NCI-H2081 treated with DMSO at 0.1 percent for 48 hours (cell line): ENCODE measurements at places on chromosomes 12 and 14.

GRCh38 chr12:131239384-131240094 is 285.8 kb downstream of the ADGRD1 start:
- DNase-seq = no peak

DNA sequence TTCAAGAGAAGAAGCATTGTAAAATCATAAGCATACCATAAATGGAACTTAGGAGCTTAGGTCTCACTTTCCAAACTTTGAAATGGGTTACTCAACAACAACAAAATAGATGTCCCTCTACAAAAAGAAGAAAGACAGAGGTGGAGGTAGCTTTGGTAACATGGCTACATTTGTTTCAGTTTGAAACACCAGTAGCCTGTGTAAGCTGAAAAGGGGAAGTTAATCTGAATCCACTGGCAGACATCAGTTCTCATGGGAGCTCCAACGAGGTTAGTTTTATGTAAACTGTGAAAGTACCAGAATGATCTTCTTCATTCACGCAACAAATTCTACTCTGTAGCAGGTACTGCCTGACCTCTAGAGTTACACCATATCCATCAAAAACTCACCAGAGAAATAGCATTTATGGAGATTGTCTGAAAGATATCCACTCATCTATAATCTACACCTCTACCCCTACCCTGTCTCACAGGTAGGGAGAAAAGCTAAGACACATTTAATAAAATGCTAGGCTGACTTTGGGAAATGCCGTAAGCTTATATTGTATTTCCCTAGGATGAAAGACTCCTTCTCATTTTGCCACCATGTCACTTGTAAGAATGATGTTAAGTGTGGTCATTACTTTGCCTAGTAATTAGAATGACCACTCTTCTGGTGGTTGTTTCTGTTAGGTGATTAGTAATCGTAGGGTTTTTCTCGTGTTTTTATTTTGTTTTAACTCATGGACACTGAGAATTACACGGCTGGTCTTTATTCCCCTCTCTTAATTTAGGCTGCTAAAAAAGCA is 224.1 kb downstream of the ASCL1 start:
- DNase-seq = no peak

DNA sequence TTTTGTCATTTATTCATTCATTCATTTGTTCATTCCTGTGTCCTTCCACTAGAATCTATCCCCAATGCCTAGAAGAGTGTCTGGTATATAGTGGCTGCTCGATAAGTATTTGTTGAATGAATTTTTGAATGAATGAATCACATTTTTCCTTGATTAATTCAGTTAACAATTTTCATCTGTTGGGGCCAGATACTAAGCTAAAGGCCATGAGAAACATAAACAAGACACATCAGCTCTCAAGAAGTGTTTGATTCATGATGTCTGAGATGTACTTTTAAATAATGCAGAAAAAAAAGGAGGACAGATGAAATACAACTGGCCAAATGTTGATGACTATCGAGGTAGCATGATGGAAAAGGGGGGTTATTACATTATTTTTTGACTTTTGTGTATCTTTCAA is 48.1 kb upstream of the TMED10 start:
- no peak for DNase-seq

GRCh38 chr14:95392841-95393240 is 73.1 kb upstream of the CLMN start:
- DNase-seq = no peak

DNA sequence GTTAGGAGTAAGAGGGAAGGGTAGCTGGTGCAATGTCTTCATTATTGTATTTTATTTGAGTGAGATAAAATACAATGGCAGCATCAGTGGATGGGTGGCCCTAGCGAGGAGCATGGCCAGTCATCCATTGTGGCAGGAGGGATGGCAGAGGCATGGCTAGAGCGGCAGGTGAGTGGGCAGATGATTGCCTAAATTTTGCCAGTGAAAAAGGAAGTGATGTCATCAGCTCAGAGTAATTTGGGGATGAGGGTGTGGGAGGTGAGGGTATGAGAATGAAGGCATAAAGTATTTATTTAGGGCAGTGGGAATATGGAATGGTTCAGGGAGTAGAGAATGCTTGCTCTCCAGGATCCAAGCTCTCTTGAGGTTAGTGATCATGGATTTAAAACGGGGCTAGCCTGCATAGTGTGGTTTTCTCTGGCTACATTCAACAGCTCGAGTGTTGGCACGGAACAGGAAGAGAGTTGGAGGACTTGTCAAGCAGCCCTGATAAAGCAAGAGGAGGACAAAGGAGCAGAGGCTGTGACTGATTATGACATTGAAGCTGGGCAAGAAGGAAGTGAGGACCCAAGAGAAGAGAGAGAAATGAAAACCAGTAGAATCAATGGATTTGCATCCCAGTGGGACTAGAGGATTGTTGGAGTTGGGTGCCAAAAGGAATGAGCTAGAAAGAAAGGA is 18.7 kb upstream of the SERPINA6 start:
- no peak for DNase-seq

DNA sequence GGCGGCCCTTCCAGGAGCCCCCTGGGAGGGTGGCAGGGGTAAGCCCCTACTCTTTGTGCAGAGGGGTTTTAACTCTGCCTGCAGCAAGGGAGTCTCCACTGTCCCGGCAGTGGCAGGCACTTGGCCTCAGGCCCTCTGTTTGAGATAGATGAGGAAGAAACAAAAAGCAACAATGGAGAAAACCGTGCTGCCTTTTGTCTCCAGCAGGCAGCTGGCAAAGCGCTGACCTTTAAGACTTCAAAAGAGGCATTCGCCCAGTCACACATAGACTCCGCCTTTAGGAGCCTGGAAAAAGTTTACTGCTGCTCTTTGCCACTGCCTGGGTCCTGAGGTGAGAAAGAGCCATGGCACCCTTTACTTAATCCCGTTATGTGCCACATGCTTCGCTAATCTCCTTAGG is 158.2 kb upstream of the NTF3 start:
- no peak for DNase-seq

DNA sequence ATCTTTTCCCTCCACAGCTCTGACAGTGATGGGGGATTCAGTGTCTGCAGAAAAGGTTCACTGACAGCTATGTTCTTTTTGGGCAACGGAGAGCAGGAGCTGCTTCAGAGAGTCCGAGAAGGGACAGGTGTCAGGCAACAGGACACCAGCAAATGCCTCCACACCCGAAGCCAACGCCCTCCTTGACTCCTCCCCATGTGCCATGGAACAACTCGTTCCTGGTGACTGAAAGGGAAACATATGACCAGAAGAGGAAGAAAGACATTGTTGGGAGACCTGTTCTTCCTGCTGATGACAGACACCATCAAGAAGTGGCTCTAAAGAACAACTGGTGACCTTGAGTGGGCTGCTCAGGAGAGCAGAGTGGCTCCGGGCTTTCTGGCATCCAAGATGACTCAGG is 172.3 kb upstream of the NOS1 start:
- DNase-seq = no peak

- DNase-seq = no peak
These were observed 19.7 kb upstream of the SLC2A14 start for GRCh38 chr12:7892186-7892980.

DNA sequence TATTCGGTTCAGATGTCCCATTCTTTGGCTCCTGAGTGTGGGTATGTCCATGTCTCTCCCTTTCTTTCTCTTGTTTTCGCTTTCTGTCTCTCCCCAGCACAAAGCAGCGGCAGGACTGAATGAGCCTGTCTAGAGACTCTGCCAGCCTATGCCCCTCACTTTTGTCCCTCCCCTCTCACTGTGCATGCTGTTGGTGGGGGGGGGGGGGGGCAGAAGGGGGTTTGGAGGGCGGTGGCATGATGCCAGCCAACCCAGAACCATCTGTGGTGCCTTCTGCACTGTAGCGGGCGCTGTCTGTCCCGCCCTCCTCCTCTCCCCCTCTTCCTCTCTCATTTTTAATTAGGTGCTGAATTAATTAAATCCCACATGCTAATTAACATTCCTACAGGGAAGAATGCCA is 17.7 kb downstream of the NGDN start:
- no peak for DNase-seq

DNA sequence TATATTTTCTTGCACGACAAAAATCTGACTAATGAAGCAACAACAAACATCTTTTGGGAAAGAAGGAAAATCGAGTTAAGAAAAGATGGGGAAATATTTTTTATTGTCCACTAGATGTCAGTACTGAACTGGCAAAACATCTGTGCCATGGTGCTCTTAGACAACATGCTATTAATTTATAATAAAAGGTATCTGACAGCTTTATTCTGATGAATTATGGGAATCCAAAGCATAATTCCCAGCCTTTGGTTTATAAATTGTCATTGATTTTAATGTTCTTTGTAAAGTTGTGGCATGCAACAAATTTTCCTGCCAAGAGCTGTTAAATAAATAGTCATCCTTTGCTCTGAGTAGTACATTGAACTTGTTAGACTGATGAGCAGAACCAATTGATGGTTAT is 231.2 kb downstream of the ETNK1 start:
- peak; percentile 8 for DNase-seq

GRCh38 chr14:20180486-20180885 is 10.2 kb upstream of the OR11G2 start:
- no peak for DNase-seq

DNA sequence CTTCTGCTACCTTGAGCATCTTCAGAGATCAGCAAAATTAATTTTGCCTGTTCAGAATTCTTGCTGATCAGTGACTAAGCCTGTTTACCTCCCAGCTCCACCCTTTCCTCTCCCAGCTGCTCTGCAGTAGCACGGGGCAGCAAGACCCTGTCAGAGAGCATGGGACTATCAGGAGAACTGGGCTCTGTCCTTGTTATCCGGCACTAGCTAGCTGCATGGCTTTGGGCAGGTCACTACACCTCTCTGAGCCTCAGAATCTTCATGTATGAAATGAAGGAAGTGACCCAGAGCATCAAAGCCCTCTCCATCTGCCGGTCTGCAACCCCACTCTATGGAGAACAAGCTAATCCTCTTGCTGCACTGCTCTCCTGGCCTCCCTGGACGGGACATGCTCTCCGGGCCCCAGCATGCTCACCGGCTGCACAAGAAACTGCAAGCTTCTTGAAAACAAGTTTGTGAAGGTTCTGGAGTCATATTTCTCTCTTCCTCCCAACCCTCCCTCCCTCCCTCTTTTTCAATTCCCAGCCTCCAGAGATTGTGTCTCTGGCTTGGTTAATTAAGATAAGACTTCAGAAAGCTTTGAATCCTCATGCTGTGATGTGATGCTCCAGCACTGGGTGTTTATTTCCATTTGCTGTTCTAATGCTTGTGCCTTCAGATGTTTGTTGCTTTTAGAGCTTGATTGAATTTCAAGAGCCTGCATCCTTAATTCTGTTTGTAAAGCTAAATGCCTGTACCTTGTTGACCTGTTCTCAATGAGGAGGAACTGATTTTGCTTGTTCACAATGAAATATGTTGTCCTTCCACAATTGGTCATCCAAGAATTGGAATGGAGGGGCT is 101.1 kb downstream of the CRACR2A start:
- DNase-seq = no peak

GRCh38 chr12:40586823-40587222 is 105.4 kb upstream of the CNTN1 start:
- DNase-seq = no peak

- DNase-seq = no peak
These were observed 232.1 kb upstream of the CCDC196 start for GRCh38 chr14:66254038-66254437.

DNA sequence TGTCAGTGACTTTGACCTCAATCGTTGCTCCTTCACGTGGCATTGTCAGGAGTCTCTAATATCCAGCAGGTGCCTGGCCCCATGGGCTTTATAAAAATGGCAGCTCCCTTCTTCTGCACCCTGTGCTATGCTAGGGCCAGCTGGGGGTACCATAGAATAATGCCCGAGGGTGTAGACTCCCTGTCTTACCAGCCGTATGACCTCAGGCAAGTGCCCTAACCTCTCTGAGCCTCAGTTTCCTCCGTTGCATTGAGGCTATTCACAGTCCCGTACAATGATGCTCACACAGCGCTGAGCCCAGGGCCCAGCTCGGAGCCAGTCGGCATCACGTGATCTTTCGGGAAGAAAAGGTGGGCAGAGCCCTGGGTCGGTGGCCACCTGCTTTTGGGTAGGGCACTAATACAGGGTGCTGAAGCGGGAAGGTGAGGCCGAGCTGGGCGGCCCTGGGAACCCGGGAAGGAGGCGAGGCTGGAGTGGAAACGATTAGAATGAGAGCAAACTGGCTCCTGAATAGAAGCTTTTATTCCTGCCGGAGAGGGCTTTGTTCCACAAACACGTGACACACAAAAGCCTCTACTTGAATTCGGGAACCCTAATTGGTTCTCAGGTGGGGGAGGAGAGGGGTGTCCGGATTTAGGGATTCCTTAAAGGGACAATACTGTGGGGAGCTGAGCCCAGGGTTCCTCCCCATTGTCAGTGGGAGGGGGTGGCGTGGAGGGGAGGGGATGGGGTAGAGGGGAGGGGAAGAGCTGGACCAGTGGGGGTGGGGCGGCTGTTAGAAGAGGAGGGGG is 19.9 kb upstream of the MSI1 start:
- no peak for DNase-seq

GRCh38 chr12:93994721-93995120 is 153.7 kb upstream of the PLXNC1 start:
- DNase-seq = no peak

DNA sequence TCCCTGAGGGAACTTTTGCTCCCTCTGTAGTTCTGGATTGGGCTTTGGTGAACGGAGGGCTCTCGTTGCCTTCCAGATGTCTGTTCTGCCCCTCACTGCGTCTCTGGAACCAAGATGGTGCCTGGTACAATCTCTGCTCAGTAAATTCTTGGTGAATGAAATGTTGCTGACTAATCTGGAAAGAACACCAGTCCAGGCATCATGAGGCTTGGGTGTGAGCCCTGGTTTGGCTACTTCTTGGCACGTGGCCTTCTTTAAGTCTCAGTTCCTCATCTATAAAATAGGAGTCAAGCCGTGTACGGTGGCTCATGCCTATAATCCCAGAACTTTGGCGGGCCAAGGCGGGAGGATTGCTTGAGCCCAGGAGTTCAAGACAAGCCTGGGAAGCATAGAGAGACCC is 4.3 kb downstream of the HHIPL1 start:
- no peak for DNase-seq

DNA sequence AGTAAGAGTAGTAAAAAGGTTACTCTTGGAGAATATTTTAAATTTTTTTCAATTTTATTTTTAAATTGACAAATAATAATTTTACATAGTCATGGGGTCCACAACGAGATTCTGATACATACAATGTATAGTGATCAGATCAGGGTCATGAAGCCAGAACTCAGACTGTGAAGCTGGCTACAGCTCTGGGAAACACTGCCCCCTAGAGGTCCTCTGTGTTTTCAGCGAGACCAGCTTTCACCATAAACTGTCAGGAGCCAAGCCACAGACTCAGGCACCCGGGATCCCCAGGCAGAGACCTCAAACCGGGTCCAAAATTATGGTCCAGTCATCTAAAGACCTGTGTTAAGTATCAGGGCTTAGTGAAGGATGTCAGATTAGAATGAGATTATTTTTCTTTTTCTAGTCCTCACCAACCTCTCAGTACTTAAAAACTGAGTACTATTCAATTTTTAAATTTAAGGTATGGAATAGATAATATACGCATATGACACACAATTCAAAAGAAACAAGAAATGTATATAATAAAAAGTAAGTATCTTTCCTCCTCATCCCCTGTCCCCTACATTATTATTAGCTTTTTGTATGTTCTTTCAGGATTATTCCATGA is 397.1 kb downstream of the MDGA2 start:
- peak; percentile 6 for DNase-seq
